ENCODE measurements at places on chromosomes 2 and 18.

DNA sequence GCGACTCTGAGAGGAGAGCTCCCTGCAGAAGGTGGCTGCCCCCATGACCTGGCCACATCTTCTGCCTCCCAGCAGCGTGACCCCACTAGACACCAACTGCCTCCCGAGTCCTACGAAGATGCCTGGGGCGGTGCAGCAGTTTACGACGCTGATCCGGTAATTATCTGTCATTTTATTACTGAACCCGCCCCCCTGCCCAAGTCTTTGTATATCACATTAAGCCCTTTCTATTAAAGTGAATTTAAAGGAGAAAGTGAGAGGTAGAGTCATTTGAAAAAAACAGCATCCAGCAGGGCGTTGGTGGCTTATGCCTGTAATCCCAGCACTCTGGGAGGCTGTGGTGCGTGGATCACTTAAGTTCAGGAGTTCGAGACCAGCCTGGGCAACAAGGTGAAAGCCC lies 33.4 kb downstream of the ABCG8 start:
- DNase-seq = no peak

GRCh38 chr18:55501982-55502710 lies 85.8 kb downstream of the TCF4 start:
- no peak for DNase-seq

DNA sequence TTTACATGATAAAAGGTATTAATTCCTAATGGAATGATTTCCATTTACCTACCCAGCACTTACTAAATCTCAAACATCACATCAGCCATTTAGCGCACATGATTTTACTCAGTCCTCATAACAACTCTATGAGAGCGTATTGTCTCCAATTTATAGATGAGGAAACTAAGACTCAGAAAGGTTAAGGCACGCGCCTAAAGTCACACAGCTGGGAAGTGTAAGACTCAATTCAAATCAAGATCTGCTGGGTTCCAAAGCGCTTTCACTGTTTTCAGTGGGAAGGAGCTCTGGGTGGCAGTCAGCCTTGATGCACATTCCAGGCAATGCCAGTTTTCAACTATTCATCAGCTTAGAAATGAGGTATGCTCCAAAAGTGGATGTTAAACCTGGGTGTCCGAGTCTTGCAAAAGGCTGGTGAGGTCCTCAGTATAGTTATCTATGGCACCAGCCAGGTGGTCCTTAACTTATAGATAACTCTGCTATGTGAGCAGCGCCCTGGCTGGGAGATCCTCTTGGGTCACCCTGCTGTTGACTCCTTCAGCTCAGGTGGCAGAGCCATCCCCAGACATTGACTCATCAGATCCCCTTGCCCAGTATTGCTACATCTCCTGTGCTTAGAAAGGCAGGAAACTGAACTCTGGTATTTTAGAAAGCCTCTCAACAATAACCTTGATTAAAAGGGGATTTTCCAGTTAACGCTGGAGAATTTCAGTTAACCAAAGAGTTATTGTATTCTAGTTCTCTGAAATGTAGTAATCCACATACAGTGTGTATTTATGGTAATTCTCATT lies 47.1 kb downstream of the SLC4A1AP start:
- DNase-seq = no peak

GRCh38 chr2:15040429-15041084 lies 408.0 kb downstream of the LRATD1 start:
- no peak for DNase-seq

DNA sequence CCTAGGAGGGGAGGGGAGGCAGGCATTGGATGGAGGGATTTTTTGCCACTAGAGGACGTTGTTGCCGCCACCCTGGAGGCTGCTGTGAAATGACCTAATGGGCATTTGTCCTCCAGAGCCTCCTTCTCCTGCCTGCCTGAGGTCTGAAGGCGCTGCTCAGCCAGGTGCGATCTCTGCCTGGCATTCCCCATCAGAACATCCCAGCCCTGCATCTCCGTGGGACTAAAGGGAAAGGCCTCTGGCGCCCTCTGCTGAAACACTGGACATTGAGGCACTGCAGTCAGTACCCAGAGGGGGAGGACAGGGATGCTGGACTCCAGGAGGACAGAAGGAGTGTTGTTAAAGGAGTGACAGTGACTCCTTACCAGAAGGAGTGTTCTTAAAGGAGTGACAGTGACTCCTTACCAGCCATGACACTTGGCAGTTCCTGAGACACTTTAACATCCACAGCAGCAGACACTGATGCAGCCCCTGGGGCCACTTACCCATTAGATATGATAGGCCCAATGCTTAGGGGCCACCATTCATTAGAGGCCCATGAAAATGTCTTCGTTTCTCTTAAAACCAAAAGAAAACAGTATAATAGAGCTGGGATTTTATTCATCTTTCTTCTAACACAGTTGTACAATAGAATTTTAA lies 17.0 kb downstream of the THNSL2 start:
- DNase-seq = peak; percentile 93

GRCh38 chr18:13338318-13338717 lies 119.8 kb downstream of the LDLRAD4 start:
- DNase-seq = peak; percentile 63

GRCh38 chr2:133412694-133413093 lies 155.6 kb downstream of the NCKAP5 start:
- DNase-seq = no peak

DNA sequence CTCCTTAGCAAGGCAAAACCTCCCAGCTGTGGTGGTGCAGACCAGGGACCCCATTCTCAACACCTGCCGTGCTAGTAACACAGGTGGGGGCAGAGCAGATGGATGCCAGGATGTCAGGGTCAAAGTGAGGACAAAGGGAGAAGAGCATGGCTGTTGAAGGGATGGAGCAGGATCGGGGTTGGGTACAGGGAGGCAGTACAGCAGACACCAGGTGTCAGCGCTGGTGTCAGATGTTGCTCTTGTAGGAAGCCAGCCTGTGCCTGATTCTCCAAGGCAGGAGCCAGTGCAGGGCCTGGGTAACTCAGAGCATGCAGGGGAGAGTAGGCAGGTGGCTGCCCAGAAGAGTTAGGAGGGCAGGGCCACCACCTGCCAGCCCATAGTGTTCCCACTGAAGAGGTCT lies 222.1 kb upstream of the SPRED2 start:
- DNase-seq = no peak

DNA sequence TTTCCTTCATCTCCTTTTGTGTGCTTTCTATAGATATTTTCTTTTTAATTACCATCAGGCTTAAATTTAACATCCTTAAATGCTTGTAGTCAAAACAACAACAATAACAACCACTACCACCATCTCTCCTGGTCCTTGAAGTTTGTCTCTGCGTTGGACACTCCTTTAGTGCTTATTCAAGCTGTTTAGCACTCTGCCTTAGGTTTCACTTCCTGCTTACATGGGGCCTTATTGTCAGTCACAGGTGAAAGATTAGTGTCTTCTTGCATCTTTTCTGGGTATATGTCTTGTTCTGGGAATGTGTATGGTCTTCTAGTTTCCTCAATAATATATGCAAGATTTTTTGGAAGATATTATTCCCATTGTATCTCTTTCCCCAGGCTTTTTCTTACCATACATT lies 240.1 kb upstream of the NXPH2 start:
- no peak for DNase-seq

- peak; percentile 20 for DNase-seq
Observed at GRCh38 chr18:36028859-36029258, 38.5 kb downstream of the RPRD1A start.

DNA sequence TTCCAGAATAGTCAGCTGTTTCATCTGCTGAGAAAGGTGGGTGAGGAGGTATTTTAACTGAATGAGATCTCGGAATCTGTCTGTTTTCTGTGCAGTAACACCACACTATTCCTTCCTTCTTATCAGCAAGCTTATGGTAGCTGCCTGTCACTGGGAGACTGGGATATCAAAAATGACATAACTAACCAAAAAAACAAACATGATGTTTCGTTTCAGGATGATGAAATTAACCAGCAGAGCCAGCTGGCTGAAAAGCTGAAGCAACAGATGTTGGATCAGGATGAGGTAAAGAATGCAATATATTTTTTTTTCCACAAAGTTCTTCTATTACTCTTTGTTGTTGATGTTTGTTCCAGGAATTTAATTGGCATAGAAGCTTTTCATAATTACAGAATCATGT lies 59.8 kb upstream of the LYPD6B start:
- no peak for DNase-seq

DNA sequence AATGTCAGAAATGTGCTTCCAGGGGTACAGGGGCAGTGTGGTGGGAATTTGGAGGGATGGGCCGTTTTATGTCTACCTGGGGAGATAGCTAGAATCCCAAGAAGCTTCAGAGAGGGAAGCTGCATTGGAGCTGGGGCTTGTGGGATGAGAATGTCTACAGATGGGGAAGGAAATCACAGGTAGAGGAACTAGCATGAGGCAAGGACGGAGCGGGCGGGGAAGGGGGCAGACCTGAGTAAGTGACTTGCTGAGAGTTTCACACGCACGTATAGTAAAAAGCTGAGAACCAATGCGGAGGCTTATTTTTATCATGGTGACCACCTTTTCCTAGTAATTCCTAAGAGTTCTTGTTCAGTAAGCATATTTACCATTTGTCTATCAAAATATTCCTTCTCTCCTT lies 6.3 kb downstream of the C2orf80 start:
- no peak for DNase-seq

- DNase-seq = no peak
Observed at GRCh38 chr2:100407563-100407962, 9.9 kb downstream of the CHST10 start.

GRCh38 chr2:105857076-105857740 lies 112.5 kb downstream of the NCK2 start:
- DNase-seq = no peak

DNA sequence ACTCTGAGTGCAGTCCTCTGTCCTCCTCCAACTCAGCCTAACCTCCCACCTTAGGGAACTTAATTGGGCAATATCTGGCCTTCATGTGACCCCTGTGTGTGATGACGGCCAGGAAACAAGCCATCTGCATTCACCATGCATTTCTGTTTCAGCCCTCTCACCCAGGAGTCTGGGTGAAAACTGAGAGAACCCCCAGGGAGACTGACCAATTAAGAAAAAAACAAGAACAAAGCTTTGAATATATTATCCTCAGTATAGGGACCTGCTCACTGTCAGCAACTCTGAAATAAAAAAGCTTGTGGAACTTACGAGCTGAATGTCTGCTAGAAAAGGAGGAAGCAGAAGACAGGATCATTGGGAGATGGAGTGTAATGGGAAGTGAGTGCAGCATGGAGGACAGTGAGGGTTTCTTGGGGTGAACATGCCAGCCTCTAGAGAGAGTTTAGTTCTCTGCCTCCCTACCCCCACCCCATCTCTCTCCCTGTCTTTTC lies 9.5 kb downstream of the MAPRE2 start:
- no peak for DNase-seq

DNA sequence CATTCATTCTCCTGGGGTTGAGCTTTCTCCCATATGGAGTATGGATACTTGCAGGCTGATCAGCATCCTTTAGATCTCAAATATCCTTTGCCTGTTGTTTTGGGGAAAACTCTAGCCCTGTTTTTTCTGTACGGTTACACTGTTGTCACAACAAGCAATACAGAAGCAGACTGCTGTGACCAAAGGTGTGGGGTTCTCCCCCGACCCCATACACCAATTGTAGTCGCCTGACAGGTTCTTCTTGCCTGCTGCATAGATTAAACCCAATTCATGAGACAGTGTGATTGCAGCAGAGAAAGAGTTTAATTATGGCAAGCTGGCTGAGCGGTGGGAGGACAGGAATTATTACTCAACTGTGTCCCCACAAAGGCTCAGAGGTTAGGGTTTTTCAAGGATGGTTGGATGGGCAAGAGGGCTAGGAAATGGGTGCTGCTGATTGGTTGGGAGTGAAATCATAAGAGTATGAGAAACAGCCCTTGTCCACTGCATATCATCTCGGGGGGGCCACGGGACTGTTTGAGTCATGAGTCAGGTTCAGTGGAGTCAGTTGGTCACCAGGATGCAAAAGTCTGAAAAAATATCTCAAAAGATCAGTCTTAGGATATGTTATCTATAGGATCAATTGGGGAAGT lies 40.6 kb downstream of the ITGB1BP1 start:
- DNase-seq = no peak

- DNase-seq = no peak
Observed at GRCh38 chr2:227177592-227178336, 13.3 kb downstream of the COL4A3 start.

GRCh38 chr2:50181212-50181611 lies 850.7 kb downstream of the NRXN1 start:
- DNase-seq = no peak

DNA sequence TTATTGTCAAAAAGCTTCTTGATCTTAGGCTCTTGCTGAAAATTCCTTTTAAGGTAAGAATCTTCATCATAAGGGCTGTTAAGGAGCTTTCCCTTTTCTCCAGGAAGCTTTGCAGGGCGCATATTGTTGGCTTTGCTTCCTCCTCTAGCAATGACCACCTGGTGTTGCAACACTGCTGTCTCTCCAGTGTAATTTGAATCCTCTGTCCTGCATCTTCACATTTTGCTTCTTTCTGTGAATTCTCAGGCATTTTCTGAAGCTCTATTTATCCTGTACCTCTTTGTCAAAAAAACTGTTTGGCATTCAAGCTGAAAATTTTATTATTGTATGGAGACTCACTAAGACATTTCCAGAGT lies 533.1 kb upstream of the CHAC2 start:
- DNase-seq = no peak

- no peak for DNase-seq
Observed at GRCh38 chr18:62214790-62215189, 27.7 kb downstream of the RELCH start.

Data from HuH-7 (cell line).